ENCODE measurements at places on chromosomes 11 and 22.

DNA sequence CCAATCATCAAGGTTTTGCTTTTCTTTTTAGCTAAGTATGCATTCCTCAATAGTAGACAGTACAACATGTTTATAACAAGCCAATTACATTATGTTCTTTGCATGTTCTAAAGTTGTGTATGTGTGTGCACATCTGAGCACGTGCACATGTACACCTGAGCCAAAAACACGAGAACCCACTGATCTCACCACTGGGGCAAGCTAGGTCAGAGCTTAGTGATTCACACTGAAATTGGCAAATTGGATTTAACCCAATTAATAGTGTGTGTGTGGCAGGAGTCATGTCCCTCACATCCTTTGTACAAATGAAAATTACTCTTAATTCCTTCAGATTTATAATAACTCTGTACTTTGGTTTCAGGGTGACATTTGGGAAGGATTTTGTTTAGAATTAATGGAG lies 145.7 kb upstream of the TEAD1 start:
- DNase-seq, result no peak

- DNase-seq, result no peak
Measured at GRCh38 chr11:121892131-121892681, 223.8 kb downstream of the BLID start.

- no peak for DNase-seq
Measured at GRCh38 chr22:47318041-47318737, 555.7 kb downstream of the TBC1D22A start.

GRCh38 chr22:35842519-35842913 lies 124.8 kb downstream of the APOL5 start:
- DNase-seq, result no peak

- no peak for DNase-seq
Measured at GRCh38 chr11:48148749-48149148, 67.9 kb upstream of the OR4B1 start.

GRCh38 chr11:48099916-48100446 lies 116.6 kb upstream of the OR4B1 start:
- DNase-seq, result no peak

DNA sequence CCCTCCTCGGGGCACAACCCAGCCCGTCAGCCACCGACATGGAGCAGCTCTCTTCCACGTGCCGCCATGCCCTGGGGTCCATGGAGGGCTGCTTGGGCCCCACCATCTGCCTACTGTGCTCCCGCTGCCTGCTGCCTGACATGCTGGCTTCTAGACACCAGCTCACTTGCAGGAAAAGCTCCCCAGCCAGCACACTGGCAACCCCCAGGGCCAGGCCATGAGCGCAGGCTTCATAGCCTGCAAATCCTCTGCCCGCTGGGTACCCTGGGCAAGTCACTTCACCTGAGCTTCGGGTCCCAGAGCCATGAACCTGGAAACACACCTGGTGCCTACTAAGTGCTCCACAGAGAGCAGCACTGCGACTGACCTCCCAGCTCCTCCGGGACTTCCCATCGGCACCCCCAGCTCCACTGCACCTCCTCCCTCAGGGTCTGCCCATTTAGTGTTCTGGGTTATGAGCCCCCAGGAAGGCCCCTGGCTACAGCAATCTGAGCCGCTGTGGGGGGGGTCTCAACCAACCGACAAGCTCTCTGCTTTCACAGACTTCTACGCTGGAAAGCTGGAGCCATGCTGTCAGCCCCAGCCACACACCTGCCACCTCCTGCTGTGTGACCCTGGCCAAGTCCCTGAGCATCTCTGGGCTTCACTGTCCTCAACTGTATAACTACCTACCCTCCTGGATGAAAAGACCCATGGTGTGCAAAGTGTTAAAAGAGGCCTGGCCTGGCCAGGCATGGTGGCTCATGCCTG lies 139.2 kb downstream of the CRYBB2 start:
- DNase-seq, result no peak

DNA sequence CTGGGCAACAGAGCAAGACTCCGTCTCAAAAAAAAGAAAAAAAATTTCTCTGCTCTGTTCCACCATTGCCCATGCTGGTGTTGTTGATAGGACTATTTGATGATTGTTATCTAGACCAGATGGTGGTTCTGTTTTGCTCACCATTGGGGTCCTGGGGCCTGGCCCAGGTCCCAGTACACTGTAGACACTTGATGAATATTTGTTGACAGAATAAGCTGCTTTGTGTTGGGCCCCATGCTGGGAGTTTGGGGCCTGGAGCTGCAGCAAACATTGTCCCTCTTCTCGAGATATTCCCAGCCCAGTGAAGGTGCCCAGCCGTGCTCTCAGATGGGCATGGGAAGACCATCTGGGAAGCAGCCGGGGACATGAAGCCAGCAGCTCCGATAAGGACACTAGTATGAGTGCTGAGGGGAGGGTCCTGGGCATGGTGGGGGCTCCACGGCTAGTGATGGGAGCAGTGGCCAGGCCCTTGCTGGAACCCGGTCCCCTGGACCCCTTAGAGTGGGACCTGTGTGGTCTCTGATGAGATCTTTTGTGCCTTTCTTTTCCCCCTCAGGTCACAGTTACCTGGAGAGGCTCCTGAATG lies 13.6 kb downstream of the INCENP start:
- no peak for DNase-seq

DNA sequence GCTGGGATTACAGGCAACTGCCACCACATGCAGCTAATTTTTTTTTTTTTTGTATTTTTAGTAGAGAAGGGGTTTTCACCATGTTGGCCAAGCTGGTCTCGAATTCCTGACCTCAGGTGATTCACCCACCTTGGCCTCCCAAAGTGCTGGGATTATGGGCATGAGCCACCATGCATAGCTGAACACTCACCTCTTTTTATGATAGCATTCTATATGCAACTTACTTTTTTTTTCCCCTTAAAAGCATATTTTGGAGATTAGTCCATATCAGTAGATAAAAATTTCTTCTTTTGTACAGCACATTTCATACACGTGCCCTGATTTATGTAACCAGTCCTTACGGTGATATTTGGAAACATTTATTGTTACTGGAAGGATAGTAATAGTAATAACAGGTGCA lies 14.6 kb downstream of the GTPBP1 start:
- DNase-seq, result no peak

DNA sequence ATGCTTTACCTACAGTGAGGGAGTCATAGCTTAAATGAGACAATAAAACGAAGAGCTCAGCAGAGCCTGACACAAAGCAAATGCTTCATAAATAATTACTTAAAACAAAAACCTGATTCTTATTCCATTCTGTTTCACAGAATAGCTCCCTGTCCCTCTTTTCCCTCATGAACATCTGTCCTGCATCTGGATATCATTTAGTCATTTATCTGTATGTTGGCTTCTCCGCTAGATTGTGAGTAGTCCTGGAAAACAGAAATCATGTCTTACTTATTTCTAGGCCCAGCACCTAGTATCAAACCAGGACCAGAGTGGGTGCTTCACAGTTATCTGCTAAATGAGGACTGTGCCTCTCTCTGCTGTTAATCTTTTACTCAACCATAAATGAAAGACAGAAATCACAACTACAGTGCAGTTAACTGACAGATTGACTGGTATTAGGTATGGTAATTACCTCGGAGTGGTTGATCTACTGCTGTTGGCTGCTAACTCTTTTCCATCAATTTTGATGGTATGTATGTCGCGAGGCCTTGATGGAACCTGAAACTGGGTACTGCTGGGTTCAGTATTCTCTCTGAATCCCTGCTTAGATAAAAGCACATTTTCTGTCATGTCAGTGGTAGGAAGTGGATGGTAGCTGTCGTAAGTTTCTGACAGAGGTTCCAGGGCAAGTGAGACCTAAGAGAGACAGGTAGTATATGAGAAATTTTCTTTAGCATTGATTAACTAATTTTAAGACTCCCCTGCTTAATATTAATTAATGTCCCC lies 31.5 kb downstream of the C2CD3 start:
- DNase-seq, result no peak

DNA sequence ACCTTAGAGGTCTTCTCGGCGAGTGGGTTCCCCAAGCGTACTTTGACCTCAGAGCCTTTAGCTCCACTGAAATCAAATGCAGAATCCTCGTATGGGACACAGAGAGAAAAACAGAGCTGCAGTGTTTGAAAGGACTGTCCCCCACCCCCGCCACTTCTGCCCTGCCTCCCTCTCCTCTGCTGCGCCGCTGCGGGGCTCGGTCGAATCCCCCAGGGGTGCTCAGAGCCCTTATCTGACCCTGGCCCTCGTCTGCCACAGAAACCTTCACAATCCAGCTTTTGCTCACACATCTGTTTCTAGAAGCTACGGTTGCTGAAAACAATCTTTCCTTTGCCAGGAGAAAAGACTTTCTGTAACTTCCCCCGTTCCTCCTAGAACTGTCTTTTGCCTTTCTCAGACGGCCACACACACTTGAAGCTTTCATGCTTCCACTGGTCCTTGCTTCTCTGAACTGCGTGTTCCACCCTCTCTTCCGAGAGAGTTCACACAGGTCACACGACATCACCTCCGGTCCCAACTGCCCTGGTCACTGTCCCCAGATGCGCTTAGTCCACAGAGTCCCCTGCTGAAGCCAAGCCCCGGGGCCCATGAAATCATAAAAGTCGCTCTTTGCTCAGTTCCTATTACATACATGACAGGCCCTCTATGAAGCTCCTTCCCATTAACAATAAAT lies 3.7 kb downstream of the SMIM35 start:
- DNase-seq, result no peak

- no peak for DNase-seq
Measured at GRCh38 chr11:79600711-79601110, 159.9 kb upstream of the TENM4 start.

DNA sequence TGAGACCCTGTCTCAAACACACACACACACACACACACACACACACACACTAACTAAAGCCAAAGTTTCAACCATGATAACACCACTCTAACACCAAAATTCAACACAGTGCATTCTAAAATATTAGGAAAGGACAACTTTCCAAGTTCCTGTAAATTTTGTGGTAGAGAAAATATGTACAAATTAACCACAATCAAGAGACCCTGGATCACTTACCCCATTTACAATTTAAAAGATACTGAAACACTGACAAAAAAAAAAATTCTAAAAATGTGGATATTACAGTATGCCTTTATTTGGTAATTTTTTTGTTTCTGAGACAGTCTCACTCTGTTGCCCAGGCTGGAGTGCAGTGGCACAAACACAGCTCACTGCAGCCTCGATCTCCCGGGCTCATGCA lies 9.7 kb downstream of the MRTFA start:
- DNase-seq, result no peak

DNA sequence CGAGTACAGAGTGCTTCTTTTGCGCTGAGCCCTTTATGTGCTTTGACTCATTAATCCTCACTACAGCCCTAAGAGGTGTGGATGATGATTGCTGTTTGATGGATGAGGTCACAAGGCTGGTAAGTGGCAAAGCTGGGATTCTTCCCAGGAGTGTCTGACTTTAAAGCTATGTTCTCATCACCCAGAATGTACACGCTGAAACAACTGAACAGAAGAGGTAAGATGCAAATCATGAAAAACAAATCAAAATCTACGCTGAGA lies 37.7 kb upstream of the CREB3L1 start:
- no peak for DNase-seq

- no peak for DNase-seq
Measured at GRCh38 chr11:57773026-57773598, 11.5 kb downstream of the CTNND1 start.

DNA sequence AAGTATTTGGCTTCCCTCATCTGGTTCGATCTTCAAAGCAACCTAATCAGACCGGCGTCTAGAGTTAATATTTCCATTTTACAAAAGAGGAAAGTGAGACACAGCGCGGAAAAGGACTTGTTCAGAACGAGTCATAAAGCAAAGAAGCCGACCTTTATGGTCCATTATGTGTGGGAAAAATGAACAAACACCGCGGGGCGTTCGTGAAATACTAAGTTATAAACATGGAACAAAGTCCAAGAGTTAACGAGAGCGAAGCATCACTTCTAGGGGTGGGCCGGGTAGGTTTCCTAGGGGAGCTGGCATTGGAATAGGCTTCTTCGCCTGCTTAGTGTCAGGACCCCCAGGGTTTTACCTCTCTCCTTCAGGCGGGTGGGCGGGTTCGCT lies 575 bp downstream of the DUSP18 start:
- no peak for DNase-seq

- DNase-seq, result no peak
Measured at GRCh38 chr11:68564261-68564660, 103.7 kb downstream of the PPP6R3 start.

- no peak for DNase-seq
Measured at GRCh38 chr11:125157118-125157733, 7.3 kb upstream of the PKNOX2 start.

DNA sequence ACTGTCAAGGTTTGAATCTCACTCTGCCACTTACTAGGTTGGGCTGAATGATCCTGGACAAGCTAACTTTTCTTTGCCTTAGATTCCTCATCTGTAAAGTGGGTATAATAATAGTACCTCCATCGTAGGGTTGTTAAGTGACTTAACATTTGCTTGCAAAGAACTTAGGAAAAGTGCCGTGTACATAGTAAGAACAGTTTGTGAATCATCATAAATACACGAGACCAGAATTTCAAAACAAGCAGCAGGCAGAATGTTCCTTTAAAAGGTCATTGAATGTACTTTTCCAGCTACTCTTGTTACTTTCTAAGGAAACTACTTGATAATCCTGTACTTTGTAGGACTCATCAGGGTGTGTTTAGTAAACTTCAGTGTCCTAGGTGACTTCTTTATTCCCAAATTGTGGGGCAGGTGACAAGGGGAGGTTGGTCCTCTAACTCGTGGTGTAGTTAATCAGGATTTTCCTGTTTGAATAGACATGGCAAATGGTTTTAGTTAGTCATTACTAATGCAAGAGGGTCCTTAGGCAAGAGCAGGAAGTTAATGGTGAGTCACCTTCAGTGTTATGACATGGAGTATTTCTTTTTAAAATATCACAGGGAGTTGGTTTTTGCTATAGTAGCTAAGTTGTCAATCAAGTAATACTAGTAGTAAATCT lies 67.9 kb downstream of the YAP1 start:
- DNase-seq, result no peak

DNA sequence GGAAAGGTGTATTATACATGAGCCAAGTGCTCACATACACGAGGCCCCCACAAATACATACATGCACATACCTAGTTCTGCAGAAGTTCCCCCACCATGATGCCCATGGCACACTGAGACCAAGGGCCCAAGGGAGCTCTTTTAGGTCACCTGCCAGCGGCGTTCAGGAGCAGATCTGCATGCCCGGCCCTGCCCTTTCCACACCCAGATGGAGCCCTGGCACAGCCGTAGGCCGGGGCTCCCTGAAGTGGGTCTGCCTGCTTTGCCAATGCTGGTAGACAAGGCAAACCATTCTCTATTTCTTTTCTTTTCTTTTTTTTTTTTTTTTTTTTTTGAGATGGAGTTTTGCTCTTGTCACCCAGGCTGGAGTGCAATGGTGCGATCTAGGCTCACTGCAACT lies 21.5 kb downstream of the NFAM1 start:
- DNase-seq, result no peak
